ENCODE measurements at places on chromosomes 3 and 15. TPM values are rescaled to one million over a fixed set of nuclear protein-coding genes. Genes with fewer than 3 reads are reported as not detected.
A peak's percentile ranks its signal among the peaks of the same experiment; 100 is the strongest.

KIF23 gene
- 41.6 TPM for total RNA-seq

CLEC3B gene
- not detected for total RNA-seq

IL5RA gene
- 0.12 TPM for total RNA-seq

RAB6B gene
- total RNA-seq, result 0.65 TPM

EXD1 gene
- total RNA-seq, result not detected

NAA50 gene
- total RNA-seq, result 144 TPM

DNA sequence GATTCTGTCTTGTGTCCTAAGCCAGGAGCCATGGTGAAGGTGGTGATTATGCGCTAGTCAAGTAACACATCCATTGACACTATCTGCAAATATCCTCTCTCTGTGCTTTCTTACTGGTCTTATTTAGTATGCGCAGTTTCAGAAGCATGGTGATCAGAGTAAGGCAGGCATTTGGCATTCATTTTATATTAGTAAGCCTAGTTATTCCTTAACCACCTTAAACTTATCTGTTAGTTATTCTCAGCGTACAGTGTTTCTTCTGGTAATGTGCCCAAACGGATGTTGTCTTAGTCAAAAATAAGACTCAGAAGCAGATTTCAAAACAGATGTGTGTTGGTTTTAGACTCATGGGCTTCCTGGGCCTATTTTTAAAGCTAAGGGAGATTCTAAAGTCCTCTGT is 329.2 kb downstream of the GRM7 start:
- H3K4me3 ChIP-seq, result no peak overlapping the region
- no peaks in the 10 kb centered on the region for H3K27me3 ChIP-seq
- no peak for DNase-seq
- no peak overlapping the region for H3K27ac ChIP-seq
- no peaks in the 10 kb centered on the region for H3K36me3 ChIP-seq
- H3K4me1 ChIP-seq, result no peaks in the 10 kb centered on the region

DNA sequence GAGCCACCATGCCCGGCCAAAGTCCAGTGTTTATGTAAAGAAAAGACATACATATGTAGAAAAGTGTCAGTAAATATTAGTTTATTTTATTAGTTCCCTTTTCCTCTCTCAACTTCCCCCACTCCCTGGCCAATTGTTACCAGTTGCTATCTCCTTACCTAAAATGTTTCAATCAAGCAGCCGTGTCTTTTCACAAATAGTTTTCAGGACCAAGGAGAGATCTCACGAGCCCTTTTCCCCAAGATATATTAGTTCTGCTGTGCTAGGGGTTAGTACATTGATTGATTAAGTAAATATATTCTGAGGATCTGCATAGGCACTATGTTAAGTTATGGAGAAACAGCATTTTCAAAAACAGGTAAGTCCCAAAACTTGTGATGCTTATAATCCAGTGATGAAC is 87.4 kb downstream of the ZIC4 start:
- H3K4me1 ChIP-seq, result no peaks in the 10 kb centered on the region
- no peaks in the 10 kb centered on the region for H3K36me3 ChIP-seq
- DNase-seq, result no peak
- no peak overlapping the region for H3K27ac ChIP-seq

- H3K4me1 ChIP-seq, result no peaks in the 10 kb centered on the region
- no peaks in the 10 kb centered on the region for H3K36me3 ChIP-seq
- H3K27ac ChIP-seq, result no peak overlapping the region
- no peak overlapping the region for H3K4me3 ChIP-seq
- H3K27me3 ChIP-seq, result peaks cover 3% of the 10 kb centered on the region
These were observed 48.9 kb downstream of the RASGRF1 start for GRCh38 chr15:79041601-79042168.

DNA sequence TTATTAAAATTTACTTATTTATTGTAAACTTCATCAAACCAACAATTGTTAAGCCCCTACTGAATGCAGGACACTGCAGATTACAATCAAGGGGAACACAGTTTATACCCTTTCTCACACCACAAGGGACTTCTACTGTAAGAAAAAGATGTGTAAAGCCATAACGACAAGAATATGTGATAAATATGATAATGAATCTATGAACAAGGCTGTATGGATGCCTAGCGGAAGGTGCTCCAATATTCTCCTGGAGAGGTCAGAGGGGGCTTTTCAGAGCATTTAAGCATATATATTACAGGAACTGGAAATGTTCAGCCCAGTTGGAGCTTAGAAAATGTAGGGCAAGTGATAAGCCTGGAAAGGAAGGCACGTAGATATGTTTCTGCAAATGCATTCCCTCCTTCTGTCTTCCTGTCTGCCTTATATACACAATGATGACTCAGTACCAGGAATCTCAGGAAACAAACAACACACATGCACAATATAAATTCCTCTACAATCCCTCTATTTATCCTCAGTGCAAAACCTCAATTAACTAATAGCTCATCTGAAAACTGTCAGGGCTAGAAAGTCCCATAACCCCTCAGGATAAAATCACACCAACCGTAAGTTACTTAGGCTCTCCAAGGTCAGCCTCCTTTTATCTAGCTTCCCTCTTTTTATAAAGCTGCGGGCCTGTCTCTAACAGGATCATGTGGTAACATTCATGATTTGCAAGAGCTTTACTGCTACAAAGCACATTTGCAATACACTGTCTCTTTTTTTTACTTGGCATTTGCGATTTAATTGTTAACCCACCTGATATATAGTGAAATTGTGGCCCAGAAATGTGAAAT is 393.1 kb downstream of the LPP start:
- H3K4me1 ChIP-seq, result no peaks in the 10 kb centered on the region
- DNase-seq, result no peak
- no peaks in the 10 kb centered on the region for H3K27me3 ChIP-seq
- no peak overlapping the region for H3K4me3 ChIP-seq
- peaks cover 11% of the 10 kb centered on the region for H3K36me3 ChIP-seq

DNA sequence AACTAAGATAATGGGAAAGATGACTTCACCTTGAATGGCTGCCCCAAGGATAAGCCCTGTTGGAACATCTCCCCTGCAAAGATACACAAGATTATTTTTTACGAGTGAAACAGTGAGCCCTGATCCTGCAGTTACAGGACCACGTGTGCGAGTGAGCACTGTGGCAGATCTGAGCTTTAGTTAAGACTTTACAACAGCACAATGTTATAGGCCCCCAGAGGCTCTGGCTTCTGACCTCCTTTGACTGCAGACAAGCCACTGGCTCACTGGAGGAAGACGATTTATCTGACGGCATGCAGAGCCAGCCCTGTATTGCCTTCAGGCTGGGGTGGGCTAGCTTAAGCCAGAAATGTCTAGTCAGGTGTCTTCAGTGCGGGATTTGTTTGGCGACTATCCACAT is 174.4 kb downstream of the ARRDC4 start:
- H3K4me1 ChIP-seq, result no peaks in the 10 kb centered on the region
- H3K36me3 ChIP-seq, result no peaks in the 10 kb centered on the region
- no peak overlapping the region for H3K4me3 ChIP-seq
- H3K27me3 ChIP-seq, result peaks cover 4% of the 10 kb centered on the region
- no peak for DNase-seq
- no peak overlapping the region for H3K27ac ChIP-seq

- no peaks in the 10 kb centered on the region for H3K27me3 ChIP-seq
- no peak overlapping the region for H3K27ac ChIP-seq
- no peak for DNase-seq
These were observed 278.3 kb upstream of the WNT5A start for GRCh38 chr3:55765398-55765797.

DNA sequence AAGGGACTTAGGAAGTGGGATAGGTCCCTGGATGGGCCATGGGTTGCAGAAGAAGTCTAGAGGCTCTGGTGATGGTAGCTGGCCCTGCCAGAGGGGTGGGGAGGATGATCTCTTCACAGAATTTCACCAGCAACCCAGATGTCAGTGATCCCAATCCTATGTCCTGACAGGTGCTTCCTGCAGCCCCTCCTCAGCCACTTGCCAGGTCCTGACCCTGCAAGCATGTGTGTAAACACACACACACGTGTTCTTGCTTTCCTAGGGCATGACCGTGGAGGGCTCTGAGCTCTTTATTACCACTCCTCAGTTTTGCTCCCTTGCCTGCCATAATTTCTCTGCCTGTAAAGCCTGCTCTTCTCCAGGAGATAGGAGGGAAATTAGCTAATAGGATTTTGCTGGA is 12.5 kb downstream of the TEX264 start:
- no peak for DNase-seq
- no peak overlapping the region for H3K4me3 ChIP-seq
- peaks cover 97% of the 10 kb centered on the region for H3K4me1 ChIP-seq
- peaks cover 38% of the 10 kb centered on the region for H3K36me3 ChIP-seq
- H3K27me3 ChIP-seq, result no peaks in the 10 kb centered on the region

- H3K36me3 ChIP-seq, result no peaks in the 10 kb centered on the region
- H3K4me3 ChIP-seq, result no peak overlapping the region
- H3K4me1 ChIP-seq, result peaks cover 5% of the 10 kb centered on the region
- peaks cover 20% of the 10 kb centered on the region for H3K27me3 ChIP-seq
- DNase-seq, result no peak
These were observed 86.4 kb downstream of the POLR2M start for GRCh38 chr15:57792724-57793449.

- H3K4me1 ChIP-seq, result peaks cover 93% of the 10 kb centered on the region
- DNase-seq, result no peak
- H3K27ac ChIP-seq, result no peak overlapping the region
- no peak overlapping the region for H3K4me3 ChIP-seq
- no peaks in the 10 kb centered on the region for H3K27me3 ChIP-seq
These were observed 25.8 kb downstream of the CCDC12 start for GRCh38 chr3:46950650-46951241.

DNA sequence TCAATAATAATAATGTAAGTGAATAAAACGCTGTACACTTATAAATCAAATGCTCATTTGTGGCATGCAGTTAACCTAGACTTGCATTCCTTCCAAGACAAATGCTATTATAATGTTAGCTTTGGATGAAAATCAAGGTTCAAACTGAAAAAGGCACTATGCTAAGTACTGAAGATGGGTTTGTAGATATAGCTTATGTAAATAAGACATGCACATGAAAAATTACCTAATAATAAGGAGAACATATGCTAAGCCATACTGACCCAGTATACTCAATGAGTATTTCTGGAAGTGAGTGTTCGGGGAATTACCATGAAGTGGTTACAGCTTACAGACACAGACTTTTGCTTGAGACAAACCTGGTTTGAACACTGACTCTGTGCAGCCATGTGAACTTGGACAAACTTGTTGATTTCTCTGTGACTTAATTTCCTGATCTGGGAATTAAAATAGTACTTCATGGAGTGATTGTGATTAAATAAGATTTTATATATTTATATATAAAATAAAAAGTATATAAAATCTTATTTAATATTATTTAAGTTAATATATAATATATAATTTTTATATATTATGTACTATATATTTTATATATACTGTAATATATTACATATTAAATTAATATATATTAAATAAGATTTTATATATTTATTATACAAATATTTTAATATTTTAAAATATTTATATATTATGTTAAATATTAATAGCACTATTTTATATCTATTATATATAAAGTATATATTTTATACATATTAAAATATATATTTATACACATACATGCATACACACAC is 159.2 kb downstream of the ZPLD1 start:
- no peak overlapping the region for H3K27ac ChIP-seq
- H3K36me3 ChIP-seq, result no peaks in the 10 kb centered on the region
- H3K4me1 ChIP-seq, result no peaks in the 10 kb centered on the region
- peaks cover 7% of the 10 kb centered on the region for H3K27me3 ChIP-seq
- no peak overlapping the region for H3K4me3 ChIP-seq

DNA sequence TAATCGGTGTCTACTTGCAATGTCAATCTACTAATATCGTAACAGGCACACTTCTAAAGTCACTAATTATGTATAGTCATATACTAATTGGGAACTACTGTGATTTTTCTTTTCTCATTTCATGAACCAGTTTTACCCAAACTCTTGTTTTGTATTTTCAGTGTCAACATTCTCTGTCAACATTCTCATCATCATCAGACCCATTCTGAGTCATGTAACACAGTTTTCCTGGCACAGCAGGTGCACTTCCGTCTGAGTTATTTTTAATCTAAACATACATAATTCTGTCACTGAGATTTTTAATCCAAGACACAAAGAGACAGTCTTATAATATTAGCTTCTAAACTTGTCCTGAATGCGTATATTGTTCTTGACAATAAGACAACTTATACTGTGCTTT is 205.1 kb upstream of the EIF1B start:
- H3K4me1 ChIP-seq, result no peaks in the 10 kb centered on the region
- H3K27ac ChIP-seq, result no peak overlapping the region
- DNase-seq, result no peak
- no peak overlapping the region for H3K4me3 ChIP-seq
- H3K27me3 ChIP-seq, result peaks cover 7% of the 10 kb centered on the region

DNA sequence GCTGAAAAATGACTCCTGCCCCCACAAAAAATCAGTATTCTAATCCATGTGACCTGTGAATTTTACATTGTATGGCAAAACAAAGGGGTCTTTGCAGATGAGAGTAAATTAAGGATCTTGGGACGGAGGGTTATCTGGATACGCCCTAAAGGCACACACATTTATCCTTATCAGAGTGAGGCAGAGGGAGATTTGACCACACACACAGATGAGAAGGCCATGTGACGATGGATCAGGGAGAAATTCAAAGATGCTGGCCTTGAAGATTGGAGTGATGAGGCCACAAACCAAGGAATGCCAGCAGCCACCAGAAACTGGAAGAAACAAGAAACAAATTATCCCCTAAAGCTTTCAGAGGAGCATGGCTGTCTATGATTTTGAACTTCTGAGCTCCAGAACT is 288.5 kb downstream of the XXYLT1 start:
- no peaks in the 10 kb centered on the region for H3K36me3 ChIP-seq
- no peaks in the 10 kb centered on the region for H3K4me1 ChIP-seq
- no peak overlapping the region for H3K27ac ChIP-seq
- H3K4me3 ChIP-seq, result no peak overlapping the region
- H3K27me3 ChIP-seq, result peaks cover 12% of the 10 kb centered on the region

- H3K4me1 ChIP-seq, result peaks cover 27% of the 10 kb centered on the region
- no peak for DNase-seq
These were observed 4.2 kb upstream of the SH2D7 start for GRCh38 chr15:78087951-78088772.

DNA sequence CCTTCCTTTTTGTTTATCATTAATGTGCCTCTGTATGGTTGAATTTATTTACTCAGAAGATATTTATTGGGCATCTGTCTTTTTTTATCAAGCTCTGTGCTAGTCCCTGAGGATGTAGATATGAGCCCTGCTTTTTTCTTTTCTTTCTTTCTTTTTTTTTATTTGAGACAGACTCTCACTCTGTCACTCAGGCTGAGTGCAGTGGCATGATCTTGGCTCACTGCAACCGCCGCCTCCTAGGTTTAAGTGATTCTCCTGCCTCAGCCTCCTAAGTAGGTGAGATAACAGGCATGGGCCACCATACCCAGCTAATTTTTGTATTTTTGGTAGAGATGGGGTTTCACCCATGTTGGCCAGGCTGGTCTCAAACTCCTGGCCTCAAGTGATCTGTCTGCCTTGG is 58.5 kb downstream of the MBNL1 start:
- no peaks in the 10 kb centered on the region for H3K27me3 ChIP-seq
- no peak overlapping the region for H3K27ac ChIP-seq
- no peak for DNase-seq
- no peak overlapping the region for H3K4me3 ChIP-seq
- peaks cover 30% of the 10 kb centered on the region for H3K36me3 ChIP-seq
- H3K4me1 ChIP-seq, result peaks cover 78% of the 10 kb centered on the region

GRCh38 chr3:197561926-197562325 is 6.2 kb upstream of the BDH1 start:
- H3K36me3 ChIP-seq, result peaks cover 10% of the 10 kb centered on the region
- peak overlapping the region; percentile 54 for H3K27ac ChIP-seq
- peaks cover 6% of the 10 kb centered on the region for H3K27me3 ChIP-seq

- DNase-seq, result no peak
- peaks cover 16% of the 10 kb centered on the region for H3K36me3 ChIP-seq
- H3K27ac ChIP-seq, result no peak overlapping the region
- H3K4me1 ChIP-seq, result peaks cover 53% of the 10 kb centered on the region
- no peak overlapping the region for H3K4me3 ChIP-seq
- H3K27me3 ChIP-seq, result no peaks in the 10 kb centered on the region
These were observed 50.9 kb downstream of the ABHD2 start for GRCh38 chr15:89138999-89139612.
